ENCODE measurements at places on chromosomes 3 and 15.

GRCh38 chr3:146166826-146167225, 5.8 kb upstream of the PLOD2 start:
- DNase-seq: no peak

GRCh38 chr3:101940521-101941317, 91.4 kb downstream of the NFKBIZ start:
- no peak for DNase-seq

GRCh38 chr15:40306908-40307307, 827 bp downstream of the PLCB2 start:
- DNase-seq: peak; percentile 47

GRCh38 chr15:80289528-80290495, 37.8 kb upstream of the CTXND1 start:
- DNase-seq: no peak

- no peak for DNase-seq
Measured at GRCh38 chr3:21893242-21893641, 142.2 kb upstream of the ZNF385D start.

- DNase-seq: no peak
Measured at GRCh38 chr3:69827127-69827526, 87.9 kb downstream of the MITF start.

DNA sequence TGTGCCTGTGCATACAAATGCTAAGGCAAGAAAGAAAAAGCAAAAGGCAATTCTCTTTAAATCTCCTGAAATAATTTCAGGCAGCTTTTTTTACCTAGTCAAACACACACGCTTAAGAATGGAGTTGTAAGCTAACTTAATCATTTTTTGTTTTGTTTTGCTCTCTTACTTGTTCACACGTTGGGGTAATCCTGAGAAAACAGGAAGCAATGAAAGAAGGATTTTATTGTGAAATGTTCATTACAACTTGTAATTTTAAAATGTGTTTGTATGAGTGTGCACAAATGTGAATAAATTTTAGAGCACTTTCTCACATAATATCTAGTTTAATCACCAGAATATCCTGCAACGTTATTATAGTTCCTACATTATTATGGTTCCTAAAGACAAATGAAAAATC, 263.8 kb downstream of the LPP start:
- no peak for DNase-seq

DNA sequence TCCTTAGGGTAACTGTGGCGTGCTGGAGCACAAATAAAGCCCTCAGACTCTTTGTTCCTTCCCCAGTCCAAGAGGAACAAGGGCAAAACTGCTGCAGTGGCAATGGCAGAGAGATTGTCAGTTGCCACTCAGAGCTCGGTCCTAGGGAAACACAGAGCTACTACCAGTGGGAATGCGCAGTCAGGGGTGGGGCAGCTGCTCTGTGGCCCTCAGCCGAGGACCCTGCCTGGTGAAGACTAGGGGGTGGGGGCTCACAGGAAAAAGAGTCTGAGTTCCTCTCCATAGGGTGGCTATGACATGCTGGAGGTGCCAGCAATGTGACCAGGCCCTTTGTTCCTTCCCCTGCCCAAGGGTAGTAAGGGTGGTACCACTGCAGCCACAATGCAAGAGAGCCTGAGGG, 43.8 kb downstream of the TMCO5A start:
- no peak for DNase-seq

- no peak for DNase-seq
Measured at GRCh38 chr15:64855205-64855975, 13.7 kb downstream of the PLEKHO2 start.

DNA sequence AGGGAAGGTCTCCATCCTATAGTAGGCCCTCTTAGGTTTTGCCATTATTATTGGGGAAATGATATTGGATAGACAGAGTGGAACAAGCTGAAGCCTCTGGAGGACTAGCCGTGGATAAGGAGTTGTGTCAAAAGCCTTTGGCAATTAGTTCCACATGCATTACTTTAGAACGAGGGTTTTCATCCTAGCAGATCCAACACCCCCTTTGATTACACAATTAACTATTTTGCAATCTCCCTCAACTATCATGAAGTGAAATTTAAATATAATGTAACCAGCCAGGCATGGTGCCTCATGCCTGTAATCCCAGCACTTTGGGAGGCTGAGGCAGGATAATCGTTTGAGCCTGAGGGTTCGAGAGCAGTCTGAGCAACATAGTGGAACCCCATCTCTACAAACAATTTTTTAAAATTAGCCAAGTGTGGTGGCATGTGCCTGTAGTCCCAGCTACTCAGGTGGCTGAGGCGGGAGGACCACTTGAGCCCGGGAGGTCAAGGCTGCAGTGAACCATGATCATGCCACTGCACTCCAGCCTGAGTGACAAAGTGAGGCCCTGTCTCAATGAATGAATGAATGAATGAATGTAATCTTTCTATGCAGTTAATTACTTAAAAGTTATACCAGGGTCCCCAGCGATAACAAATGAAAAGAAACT, 56.8 kb downstream of the PXYLP1 start:
- DNase-seq: no peak

GRCh38 chr3:194407423-194407822, 8.4 kb upstream of the GP5 start:
- DNase-seq: no peak

GRCh38 chr3:73546961-73547360, 77.8 kb downstream of the PDZRN3 start:
- no peak for DNase-seq

DNA sequence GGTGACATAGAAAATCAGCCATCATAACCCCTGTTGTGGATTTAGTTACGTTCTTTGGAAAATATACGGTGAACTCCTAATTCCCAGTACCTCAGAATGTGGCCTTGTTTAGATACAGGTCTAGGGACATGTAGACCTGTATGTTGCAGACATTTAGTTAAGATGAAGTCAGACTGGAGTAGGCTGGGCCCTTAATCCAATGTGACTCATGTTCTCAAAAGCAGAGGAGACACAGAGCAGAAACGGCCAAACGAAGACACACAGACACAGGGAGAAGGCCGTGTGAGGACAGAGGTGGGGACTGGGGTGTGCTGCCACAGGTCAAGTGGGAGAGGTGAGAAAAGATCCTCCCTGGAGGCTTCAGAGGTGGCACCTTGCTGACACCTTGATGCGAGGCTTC, 119.0 kb upstream of the PROK2 start:
- no peak for DNase-seq

GRCh38 chr3:40975711-40976121, 223.6 kb upstream of the CTNNB1 start:
- DNase-seq: no peak

DNA sequence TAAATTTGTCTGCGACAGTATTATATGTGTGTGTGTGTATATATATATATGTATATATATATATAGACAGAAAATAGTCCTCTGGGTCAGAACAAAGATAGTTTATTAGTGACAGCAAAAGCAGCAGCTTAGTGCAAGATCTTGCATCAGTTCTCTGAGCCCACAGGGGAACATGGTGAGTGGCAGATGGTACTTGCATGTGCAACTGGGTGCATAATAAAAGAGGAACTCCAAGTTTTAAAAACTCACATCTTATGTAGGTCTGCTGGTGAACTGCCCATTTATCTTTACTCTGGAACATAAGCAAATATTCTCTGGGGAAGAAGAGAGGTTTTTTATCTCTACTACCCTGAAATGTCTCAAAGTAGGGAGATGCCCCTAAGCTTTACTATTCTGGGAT, 276.4 kb downstream of the POLQ start:
- DNase-seq: no peak

GRCh38 chr15:56165234-56165633, 78.4 kb downstream of the RFX7 start:
- DNase-seq: no peak

- DNase-seq: no peak
Measured at GRCh38 chr3:105747060-105747541, 121.7 kb downstream of the CBLB start.

DNA sequence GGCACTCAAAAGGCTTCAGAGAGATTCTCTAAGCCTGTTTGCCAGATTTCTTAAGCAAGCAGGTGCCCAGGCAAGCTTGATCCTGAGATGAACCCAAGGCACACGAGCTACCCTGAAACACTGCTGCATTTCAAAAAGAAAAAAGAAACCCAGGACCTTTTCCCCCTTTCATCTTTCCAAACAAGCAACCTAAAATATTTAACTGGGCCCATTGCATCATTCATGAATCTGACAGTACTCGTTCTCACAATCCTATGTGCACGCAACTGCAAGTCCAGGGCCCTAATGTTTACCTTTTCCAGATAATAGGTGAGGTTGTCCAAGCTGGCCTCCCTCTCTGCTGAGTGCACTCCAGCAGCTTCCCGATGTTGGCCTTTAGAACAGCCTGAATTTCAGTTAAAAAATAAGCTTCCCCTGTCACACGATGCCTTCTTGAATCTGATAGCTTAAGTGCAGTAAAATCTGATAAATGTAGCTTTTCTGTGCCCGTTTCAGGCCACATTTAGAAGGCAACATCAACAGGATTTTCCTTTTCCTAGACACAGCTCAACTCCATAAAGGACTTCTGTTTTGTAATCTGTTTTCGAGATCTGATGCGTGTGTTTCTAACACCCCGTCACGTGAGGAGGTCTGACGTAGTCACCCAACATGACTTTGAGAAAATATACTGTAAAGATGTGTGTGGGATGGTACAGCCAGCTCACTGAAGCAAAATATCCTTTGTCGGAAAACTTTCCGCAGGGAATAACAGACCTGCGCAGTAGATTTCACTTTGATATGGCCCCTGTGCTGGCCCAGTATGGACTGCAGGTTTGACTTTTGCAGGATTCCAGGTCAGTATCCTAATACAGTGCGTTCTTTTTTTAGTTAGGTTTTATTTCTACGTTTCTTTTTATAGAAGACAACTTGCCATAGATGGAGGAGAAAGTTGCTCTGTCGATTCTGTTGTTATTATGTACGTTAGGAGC, 55.1 kb upstream of the RASA2 start:
- no peak for DNase-seq

- DNase-seq: peak; percentile 75
Measured at GRCh38 chr15:78859971-78860719, 12.5 kb upstream of the MORF4L1 start.

- DNase-seq: no peak
Measured at GRCh38 chr3:59277816-59278215, 228.0 kb upstream of the CFAP20DC start.

- peak; percentile 41 for DNase-seq
Measured at GRCh38 chr15:60635507-60636352, 156.8 kb upstream of the ICE2 start.

DNA sequence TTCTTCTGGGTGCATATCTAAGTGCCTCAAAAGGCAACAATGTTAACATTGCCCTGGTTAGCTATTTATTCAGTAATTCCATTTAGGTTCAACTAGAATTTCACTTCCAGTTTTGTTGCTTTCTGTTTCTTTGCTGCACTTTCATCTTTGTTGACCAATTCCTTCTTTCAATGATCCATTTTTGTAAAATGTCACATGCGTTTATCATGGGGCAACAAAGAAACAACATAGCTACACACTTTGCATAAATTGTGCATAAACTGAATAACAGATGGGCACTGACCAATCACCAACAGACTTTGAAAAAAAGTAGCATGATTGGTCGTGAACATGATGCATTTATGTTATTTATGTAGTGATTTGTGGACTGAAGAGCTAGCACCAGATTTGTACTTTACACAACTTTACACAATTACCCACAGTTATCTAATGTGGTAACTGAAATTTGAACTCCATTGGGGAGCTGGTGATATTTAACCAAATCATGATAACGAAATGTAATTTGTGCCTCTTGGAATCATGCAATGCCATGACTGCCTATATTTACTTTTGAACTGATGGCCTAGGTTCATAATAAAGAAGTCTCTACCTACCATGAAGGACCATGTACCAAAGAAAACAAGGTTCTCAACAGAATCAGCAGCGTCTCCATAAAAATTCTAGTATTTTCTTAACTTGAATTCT, 7.1 kb upstream of the CPOX start:
- DNase-seq: no peak

GRCh38 chr15:85019815-85020590, 38.3 kb downstream of the PDE8A start:
- no peak for DNase-seq

DNA sequence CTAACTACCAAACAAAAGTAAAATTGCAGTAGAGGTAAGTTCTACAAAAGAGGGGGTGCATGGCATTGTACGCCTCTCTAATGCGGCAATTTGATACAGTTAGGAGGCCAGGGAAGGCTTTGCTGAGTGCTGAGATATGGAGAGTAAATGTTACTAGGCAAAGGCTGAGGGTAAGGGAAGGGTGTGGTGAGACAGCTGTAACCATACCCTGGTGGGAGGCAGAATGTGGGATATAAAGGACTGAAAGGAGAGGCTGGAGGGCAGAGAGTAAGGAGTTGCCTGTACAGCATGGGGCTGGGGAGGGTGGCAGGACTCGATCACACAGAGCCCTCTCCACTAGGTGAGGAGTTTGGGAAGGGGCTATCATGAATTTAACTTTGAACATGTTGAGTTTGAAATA, 106.3 kb downstream of the PDCD6IP start:
- DNase-seq: no peak

DNA sequence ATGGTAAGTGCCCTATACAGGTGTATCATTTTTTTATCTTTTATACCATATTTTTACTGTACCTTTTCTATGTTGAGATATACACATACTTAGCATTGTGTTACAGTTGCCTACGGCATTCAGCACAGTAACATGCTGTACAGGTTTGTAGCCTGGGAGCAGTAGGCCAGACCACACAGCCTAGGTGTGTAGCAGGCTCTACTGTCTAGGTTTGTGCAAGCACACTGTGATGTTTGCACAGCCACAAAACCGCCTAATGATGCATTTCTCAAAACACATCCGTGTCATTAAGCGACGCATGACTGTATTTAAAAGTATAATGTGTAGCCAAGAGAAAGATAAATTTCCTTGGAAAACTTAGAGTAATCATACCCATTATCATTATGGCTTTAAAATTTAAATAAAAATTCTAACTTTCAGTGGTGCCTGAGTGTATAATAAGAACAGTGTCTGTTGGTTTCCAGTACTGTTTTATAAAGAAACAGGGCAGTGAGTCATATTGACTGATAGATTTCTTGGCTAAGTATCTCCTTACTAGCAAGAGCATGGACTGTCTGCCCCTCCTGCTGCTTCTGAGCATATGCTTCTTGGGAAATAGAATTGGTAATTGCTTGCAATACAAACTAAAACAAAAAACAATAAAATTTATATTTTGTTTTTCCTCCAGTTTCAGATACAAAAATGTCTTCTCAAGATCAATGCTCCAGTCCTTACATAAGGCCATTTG, 18.3 kb downstream of the CALML4 start:
- DNase-seq: no peak

GRCh38 chr15:101071651-101072050, 152.5 kb downstream of the LRRK1 start:
- DNase-seq: no peak

DNA sequence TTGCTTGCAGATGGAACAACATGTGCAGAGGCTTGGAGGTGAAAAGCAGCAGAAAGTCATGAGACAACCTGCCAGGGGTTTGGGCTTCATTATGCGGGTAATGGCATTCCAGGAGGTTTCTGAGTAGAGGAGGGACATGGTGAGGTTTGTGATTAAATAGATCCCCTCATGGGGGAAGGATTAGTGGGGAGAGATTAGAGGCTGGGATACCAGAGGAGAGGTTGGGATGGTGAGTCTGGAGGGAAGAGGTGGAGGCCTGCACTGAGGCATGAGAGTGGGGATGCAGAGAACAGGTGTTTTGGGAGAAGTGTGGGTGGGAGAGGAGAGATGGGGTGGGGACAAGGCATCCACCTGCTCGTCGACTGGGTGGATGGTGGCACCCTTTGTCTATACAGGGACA, 6.8 kb upstream of the IQSEC1 start:
- no peak for DNase-seq

- DNase-seq: no peak
Measured at GRCh38 chr15:29636921-29637320, 185.3 kb downstream of the TJP1 start.

Data from GM13976 (cell line).